ENCODE measurements at places on chromosomes 1 and 21. TPM values are rescaled to one million over a fixed set of nuclear protein-coding genes. Genes with fewer than 3 reads are reported as not detected.

DMBX1 gene
- 3.8 TPM for total RNA-seq

ZBTB7B gene
- 46.5 TPM for total RNA-seq

PCAT6 gene
- 2.4 TPM for total RNA-seq

FAM163A gene
- total RNA-seq = not detected

LEMD1 gene
- 0.60 TPM for total RNA-seq

VWA5B1 gene
- total RNA-seq = not detected

RNU1-4 gene
- 2,538 TPM for total RNA-seq

IGSF5 gene
- not detected for total RNA-seq

CELSR2 gene
- total RNA-seq = 21.9 TPM

AZIN2 gene
- 0.36 TPM for total RNA-seq

TTC13 gene
- total RNA-seq = 12.3 TPM

NES gene
- 5.5 TPM for total RNA-seq

VASH2 gene
- 0.13 TPM for total RNA-seq

FH gene
- total RNA-seq = 208 TPM

GBP6 gene
- not detected for total RNA-seq

BEND5 gene
- total RNA-seq = not detected

RNPEP gene
- total RNA-seq = 85.9 TPM

FCRL4 gene
- not detected for total RNA-seq

FCGR3B gene
- total RNA-seq = 0.49 TPM

GNAT2 gene
- total RNA-seq = 0.16 TPM

PIK3CD gene
- 20.8 TPM for total RNA-seq

SPRR2G gene
- not detected for total RNA-seq

PLCH2 gene
- total RNA-seq = 0.16 TPM

ACTA1 gene
- total RNA-seq = not detected

PDZK1IP1 gene
- 0.33 TPM for total RNA-seq

TRIM58 gene
- 19.1 TPM for total RNA-seq

STUM gene
- total RNA-seq = not detected

RIMS3 gene
- 1.2 TPM for total RNA-seq

AJAP1 gene
- not detected for total RNA-seq

F13B gene
- total RNA-seq = not detected

ALPL gene
- 0.38 TPM for total RNA-seq

SHISA4 gene
- 0.40 TPM for total RNA-seq

LRRIQ3 gene
- 0.98 TPM for total RNA-seq

ZNF678 gene
- total RNA-seq = 9.0 TPM

GJA5 gene
- not detected for total RNA-seq

CR2 gene
- total RNA-seq = 0.51 TPM

PLA2G2C gene
- 0.13 TPM for total RNA-seq

PM20D1 gene
- not detected for total RNA-seq

NBPF10 gene
- 0.72 TPM for total RNA-seq

Data from K562 (cell line).